ENCODE measurements at places on chromosomes 16 and 17.

DNA sequence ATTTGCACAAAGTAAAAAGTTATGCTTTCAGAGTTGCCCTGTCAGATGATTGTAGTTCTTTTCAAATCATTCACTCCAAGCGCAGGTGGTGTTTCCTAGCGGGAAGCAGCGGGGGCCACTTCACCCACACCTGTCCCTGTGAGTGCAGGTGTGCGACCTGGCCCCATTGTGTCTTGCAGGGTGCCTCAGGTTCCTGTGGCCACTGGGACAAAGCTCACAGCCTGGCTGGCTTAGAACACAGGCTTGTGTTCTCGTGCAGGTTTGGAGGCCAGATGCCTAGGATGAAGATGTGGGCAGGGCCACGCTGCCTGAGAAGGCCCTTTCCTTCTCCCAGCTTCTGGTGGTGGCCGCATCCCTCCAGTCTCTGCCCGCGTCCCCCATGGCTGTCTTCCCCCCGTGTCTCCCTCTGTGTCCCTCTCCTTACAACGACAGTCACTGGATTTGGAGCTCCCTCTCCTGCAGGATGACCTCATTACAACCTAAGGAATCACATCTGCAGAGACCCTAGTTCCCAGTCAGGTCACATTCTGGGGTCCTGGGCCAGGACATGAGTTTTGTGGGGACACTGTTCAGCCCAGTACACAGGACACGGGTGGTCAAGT is 90.5 kb downstream of the NPIPB11 start:
- DNase-seq: no peak

DNA sequence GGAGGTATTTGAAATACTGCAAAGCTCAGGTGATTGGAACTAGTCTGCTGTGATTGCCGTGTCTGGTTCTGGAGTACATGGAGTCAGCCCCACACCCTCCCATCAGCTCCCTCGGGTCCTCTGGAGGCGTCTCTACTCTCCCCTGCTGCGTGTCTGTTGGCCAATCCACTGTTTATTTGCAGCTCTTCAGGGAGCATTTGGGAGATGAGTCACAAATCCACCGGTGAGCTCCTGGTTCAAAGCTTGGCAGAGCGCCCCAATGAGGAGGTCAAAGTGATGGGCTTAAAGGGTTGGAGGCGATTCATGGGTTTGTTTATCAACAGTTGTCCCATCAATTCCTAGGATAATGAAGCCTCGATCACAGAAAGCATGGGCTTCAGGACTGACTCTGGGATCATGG is 14.6 kb downstream of the CALB2 start:
- no peak for DNase-seq

DNA sequence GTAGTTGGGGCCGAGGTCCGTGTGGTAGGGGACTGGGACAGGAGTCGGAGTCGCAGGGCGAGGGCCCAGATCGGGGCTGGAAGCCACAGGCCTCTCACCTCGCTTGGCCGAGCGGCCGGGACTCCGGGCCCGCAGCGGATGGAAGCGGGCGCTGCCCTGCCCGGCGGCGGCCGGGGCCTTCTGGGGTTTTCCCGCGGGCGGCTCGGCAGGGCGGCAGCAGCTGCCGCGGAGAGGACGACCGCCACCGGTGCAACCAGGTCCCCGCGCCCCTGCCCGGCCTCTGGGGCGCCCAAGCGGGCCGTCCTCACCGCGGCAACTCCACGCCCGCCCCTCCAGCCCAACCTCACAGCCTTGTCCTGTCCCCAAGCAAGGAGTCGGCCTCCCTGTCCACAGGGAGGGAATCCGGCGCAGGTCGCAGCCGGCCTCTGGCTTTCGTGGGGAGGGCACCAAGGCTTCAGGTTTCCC is 15.6 kb upstream of the UTP6 start:
- DNase-seq: no peak

- no peak for DNase-seq
Measured at GRCh38 chr17:21268596-21269188, 15.5 kb upstream of the NATD1 start.

GRCh38 chr17:79930062-79930876 is 91.0 kb upstream of the CBX4 start:
- DNase-seq: no peak

GRCh38 chr17:62653826-62654761 is 26.6 kb downstream of the MRC2 start:
- DNase-seq: no peak

- DNase-seq: no peak
Measured at GRCh38 chr17:17188586-17188985, 17.5 kb downstream of the PLD6 start.

DNA sequence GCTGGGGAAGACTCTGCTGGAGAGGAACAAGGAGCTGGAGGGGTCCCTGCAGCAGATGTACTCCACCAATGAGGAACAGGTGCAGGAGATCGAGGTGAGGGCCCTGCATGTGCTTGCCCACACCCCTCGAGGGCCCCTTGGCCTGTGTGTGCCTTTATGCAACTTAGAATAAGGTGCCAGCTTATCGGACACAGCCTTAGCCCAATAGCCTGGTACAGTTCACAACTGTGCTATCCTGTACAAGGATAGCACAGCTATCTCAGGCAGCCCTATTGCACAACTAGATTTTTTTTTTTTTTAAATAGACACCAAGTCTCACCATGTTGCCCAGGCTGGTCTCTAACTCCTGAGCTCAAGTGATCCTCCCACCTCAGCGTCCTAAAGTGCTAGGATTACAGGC is 12.1 kb downstream of the CDR2L start:
- no peak for DNase-seq

GRCh38 chr17:45384047-45384788 is 48.5 kb downstream of the ARHGAP27 start:
- DNase-seq: peak; percentile 85

GRCh38 chr16:84618581-84619460 is 943 bp upstream of the COTL1 start:
- no peak for DNase-seq

- DNase-seq: no peak
Measured at GRCh38 chr17:51840688-51841087, 317.8 kb downstream of the CA10 start.

DNA sequence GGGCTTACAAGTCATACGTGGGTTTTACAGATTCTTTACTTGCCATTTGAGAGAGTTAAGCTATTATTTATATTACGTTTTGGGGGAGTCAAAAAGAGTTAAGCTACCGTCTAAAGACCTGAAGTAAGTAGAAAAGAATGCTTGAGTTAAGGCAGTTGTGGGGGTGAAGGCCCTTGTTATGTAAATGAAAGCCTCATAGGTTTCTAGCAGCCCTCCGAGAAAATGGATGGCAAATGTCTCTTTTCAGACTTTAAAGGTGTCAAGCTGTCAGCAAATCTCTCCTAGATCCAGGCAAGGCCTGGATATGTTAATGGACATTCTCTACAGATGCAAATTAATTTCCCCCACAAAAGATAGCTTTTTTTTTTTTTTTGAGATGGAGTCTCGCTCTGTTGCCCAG is 7.2 kb upstream of the EIF4A3 start:
- DNase-seq: no peak

DNA sequence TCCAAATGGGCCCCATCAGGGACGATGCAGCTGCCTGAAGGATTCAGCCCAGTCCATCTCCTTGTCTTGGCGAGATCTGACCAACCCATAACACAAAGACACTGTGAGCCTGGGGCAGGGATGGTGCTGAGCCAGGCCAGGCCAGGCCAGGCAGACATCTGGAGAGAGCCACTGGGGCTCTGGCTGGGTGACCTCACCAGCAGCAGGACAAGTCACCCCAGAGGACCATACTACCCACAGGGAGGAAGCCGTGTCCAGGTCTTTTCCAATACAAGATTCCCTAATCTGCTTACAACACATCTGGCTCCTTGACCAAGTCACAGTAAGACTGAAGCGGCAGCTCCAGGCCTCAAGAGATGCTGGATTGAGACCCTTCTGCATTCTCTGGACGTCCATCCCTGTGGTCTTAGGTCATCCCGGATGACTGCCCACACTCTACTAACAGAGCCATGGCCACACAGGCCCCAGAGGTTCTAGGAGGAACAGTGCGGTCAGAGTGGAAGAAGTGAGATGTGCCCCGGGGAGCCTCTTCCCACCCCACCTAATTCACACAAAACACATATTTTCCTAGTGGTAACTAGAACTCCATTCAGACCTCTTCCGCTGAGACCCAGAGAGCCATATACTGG is 81.8 kb upstream of the RCVRN start:
- no peak for DNase-seq

DNA sequence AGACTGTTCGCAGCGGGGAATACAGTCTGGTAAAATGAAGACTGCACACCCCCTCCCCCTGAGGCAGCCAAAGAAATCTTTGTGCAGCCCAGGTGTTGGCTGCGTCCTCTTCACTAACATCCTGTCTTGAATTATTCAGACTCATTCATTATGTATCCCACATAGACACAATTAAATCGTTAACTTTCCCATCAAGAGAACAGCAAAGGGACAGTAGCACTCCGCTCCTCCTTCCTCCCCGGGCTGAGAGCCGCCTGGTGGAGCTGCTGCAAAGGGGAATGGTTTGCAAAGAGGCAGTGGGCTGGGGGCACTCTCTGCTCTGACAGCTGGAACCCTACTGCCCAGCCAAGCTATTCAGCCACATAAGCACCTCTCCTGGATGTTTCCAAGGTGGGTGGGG is 290.0 kb upstream of the SOX9 start:
- no peak for DNase-seq

GRCh38 chr17:76166168-76166567 is 25.1 kb upstream of the FOXJ1 start:
- no peak for DNase-seq

All from Kasumi-1 (cell line).